ENCODE measurements at places on chromosomes 4 and X.

GRCh38 chr4:172497321-172497720 is 671.3 kb upstream of the GALNT7 start:
- no peak for DNase-seq

- DNase-seq = peak; percentile 74
These were observed 227.2 kb downstream of the ANK2 start for GRCh38 chr4:113276464-113277170.

GRCh38 chrX:47484885-47485284 is 1.9 kb upstream of the ZNF41 start:
- no peak for DNase-seq

DNA sequence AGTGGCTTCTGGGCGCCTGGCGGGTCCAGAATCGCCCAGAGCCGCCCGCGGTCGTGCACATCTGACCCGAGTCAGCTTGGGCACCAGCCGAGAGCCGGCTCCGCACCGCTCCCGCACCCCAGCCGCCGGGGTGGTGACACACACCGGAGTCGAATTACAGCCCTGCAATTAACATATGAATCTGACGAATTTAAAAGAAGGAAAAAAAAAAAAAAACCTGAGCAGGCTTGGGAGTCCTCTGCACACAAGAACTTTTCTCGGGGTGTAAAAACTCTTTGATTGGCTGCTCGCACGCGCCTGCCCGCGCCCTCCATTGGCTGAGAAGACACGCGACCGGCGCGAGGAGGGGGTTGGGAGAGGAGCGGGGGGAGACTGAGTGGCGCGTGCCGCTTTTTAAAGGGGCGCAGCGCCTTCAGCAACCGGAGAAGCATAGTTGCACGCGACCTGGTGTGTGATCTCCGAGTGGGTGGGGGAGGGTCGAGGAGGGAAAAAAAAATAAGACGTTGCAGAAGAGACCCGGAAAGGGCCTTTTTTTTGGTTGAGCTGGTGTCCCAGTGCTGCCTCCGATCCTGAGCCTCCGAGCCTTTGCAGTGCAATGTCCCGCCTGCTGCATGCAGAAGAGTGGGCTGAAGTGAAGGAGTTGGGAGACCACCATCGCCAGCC is at the start of gene ATOH1:
ATOH1 (plus strand) TSS at position 422 of the 663 bp plus-strand sequence; CDS start at position 596, 174 bp downstream.
- peak; percentile 44 for DNase-seq

DNA sequence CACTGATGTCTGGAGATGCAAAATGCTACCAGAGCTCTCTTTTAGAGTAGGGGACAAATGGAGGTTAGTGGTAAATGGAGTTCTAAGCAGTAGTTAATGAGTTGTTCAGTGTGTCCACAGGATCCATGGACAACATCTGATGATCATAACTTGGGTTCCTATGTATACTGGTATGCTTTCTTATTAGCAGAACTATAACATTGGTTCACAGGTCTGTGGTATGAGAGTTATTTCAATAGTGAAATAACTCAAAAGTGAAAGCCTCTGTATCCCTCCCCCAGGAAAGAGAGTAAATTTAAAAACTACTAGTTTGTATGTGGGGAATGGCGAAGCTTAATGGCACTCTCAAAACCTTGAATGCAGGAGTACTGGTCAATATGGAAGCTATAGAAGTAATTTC is 363.5 kb upstream of the EMCN start:
- DNase-seq = no peak

- DNase-seq = peak; percentile 62
These were observed 59.4 kb downstream of the TSC22D3 start for GRCh38 chrX:107716118-107716684.

DNA sequence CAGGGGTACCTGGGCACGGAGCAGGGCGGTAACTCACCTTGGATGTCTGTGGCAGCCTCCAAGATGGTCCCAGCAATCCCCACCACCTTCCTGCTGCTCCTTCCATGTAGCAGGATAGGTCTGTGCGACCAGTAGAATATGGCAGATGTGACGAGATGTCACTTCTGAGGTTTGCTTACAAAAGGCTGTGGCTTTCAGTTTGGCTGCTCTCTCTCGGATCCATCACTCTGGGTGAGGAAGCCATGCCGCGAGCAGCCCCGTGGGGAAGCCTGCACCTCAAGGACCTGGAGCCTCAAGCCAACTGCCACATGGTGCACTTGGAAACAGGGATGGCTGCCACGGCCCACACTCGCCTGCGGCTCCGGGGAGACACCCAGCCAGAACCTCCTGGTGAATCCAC is 37.6 kb downstream of the WFS1 start:
- DNase-seq = no peak

Data from femur (tissue), 1 donor.